ENCODE measurements at places on chromosomes 4 and X. TPM values are rescaled to one million over a fixed set of nuclear protein-coding genes. Genes with fewer than 3 reads are reported as not detected.

DNA sequence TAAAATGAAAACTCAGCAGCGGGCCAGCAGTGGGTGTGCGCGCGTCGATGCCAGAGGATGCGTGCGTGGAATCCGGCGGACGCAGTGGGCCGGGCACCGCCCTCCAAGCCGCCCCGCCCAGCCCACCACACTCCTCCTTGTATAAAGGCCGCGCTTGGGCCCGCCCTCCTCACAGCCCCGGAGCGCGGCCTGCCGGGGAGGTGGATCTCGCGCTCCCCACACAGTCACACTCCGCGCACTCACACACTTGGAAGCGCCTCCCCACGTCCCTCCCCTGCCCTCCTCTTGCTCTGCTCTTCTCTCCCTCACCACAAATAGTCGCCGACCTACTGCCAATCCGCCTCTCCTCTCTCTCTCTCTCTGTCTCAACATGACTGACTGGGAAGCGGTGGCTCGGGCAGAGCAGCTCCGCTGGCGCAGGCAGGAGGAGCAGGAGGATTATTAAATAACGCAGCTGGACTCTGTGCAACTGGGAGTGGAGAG is at the start of gene CCSER1:
Gene CCSER1 (plus strand): TSS at position 172 of the 483 bp plus-strand sequence.
- DNase-seq = peak; percentile 7

- peak; percentile 7 for DNase-seq
Measured at GRCh38 chr4:100649417-100649816, 131.6 kb upstream of the EMCN start.

- no peak for DNase-seq
Measured at GRCh38 chr4:174086829-174087799, 196.4 kb downstream of the FBXO8 start.

DNA sequence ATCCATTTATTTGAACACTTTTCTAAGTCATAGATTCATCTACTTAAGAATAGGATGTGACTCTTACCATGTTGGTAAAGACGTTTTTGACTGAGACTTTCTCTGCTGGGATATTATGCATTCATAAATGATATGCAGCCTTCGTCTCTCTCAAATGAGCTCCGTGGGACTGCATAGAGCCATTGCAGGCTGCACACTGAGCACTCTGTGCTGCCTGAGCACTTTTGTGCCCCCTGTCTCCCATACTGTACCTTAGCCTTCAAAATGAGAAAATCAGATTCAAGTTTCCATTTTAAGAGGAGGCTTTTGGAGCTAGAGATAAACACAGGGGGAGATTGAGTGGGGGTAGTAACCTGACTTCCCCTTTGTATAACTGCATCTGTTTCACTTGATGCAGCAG is 433.6 kb downstream of the ZIC3 start:
- DNase-seq = no peak

DNA sequence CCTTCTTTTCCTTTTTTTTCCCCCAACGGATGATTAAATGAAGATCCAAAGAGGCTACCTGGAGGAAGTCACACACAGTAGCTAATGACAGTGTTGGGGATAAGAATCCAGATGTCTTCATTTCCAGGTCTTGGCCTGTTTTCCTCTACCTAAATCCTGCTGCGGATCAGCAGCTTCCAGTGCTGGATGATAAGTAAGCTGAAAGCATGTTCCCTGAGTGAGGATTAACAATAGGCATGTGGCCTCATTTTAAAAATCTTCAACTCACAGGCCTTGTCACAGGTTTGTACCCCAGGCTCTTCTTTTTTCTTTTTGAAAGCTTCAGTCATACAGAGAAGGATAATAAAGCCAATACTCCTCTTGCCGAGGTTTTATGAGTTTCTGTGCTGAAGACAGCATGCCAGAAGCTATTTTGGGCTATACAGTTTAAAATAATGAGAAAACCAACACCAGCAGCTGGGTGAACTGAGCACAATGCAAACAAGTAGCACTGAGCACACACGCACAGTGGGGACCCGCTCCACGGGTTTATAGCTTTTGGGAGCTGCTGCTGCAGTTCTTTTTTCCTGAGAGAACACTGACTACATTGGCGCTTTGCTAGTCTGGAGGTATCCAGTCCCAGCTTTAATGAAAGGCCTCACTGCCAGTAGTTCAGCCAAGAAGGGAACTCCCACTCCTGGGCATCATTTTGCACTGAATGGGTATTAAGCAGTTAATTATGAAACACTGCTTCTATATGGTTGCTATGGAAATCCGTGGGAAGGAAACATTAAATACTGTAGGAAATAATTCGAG is 184.2 kb upstream of the CTSO start:
- no peak for DNase-seq

DNA sequence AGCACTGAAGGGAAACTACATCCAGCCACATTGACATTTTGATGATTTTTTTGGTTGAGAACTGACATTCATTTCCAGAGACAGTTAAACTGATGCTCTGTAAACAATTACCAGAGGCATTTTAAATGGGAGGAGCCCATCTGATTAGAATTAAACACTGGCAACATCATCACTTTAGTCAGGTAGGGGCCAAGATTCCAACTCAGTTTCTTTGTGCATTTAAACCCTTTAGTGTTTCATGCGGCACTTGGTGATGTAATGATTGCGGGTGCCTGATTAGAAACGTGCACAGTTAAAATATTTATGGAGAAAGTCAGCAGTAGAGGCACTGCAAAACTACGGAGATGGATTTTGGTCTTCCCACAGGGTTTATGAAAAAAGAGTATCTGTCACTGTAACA is 16.1 kb downstream of the TNIP3 start:
- DNase-seq = no peak

- no peak for DNase-seq
Measured at GRCh38 chr4:54276641-54277430, 47.7 kb downstream of the PDGFRA start.

DNA sequence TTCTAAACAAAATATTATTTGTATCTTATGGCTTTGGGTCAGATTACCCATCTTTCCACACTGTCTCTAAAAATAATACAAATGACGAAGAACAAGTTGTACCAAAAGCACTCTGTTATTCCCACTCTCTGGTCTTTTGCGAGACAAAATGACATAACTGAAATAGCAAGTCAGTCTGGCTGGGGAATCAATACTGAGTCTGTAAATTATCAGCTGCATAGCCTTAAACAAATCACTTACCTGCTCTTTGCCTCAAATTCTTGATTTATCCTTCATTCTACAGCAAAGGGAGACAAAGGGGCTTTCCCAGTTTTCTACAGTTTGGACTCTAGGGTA is 40.9 kb downstream of the SOWAHB start:
- no peak for DNase-seq

GRCh38 chrX:19602866-19603622 is 87.7 kb upstream of the MAP3K15 start:
- DNase-seq = no peak

DNA sequence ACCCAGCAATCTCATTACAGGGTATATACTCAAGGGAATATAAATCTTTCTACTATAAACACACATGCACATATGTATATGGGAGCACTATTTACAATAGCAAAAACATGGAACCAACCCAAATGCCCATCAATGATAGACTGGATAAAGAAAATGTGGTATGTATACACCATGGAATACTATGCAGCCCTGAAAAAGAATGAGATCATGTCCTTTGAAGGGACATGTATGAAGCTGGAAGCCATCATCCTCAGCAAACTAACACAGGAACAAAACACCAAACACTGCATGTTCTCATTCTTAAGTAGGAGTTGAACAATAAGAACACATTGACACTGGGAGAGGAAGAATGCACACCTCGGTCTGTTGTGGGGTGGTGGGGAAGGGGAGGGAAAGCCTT is 80.6 kb upstream of the TBX22 start:
- DNase-seq = no peak

DNA sequence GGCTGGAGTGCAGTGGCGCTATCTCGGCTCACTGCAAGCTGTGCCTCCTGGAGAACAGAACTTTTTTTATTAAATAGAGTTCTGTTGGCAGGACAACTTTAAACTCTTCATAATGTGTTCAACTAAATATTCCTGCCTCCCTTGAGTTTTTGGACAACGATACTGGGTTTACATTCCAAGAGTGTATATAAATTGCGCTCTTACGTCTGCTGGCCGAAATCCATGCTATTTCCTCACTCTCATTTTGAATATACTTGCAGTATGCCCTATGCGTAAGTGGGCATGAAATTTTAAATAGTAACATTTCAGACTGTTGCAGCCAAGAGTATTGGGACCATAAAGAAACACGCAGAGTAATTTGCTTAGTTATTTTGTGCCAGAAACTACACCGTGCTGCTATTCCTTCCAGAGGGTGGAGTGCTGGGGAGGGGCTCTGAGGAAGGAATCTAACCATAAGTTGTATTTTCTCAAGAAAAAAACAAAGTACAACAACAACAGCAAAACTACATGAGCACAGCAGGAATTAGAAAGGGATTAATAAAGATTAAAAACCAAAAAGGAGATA is 480.0 kb downstream of the NLGN4X start:
- DNase-seq = no peak

Gene SHISA3
- total RNA-seq = 17.2 TPM

Gene NHSL2
- 21.2 TPM for total RNA-seq

Gene F9
- not detected for total RNA-seq

Gene BEX1
- 0.20 TPM for total RNA-seq

Gene CXCL10
- total RNA-seq = 0.33 TPM
